Hepatic stellate cell (primary cell): ENCODE measurements at places on chromosomes 6 and 20.
A peak's percentile ranks its signal among the peaks of the same experiment; 100 is the strongest.

DNA sequence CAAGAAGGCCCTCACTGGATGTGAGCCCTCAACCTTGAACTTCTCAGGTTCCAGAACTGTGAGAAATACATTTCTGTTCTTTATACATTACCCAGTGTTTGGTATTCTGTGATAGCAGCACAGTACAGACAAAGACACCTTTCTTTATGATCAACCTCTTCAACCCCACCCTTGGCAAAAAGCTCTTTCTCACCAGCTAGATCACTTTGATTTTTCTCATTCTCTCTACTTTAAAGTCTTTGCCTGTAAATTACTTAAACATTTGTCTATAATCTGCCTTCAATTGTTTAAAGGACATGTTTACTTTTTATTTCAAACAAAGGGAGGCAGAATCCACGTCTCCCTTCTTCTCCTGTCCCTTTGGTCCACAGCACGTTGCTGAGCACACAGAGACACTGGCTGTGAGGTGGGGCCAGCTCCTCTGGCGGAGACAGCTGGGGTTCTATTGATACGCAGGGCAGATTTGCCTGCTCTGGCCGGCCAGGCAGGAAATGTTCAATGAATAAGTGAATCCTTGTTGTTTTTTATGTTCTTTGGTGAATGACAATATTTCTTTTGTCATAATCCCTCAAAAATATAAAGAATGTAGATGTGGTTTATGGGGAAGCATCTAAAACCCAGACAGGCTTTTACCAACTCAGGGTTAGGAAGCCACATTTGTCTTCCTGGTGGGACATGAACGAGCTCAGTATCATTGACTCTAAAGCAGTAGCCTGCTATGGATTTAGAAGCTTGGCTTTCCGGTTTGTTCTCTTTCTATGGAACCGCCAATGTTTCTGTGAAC lies 52.9 kb downstream of the NEDD9 start:
- DNase-seq = no peak

GRCh38 chr6:83853178-83854000 lies at the start of gene RIPPLY2:
Gene RIPPLY2, plus strand, starts transcription at chr6:83853360. Its CDS starts 57 bp downstream, at chr6:83853417.
- peak; percentile 5 for DNase-seq

- no peak for DNase-seq
These were observed 333.9 kb downstream of the TBC1D32 start for GRCh38 chr6:121000381-121000780.

GRCh38 chr6:7615611-7616383 lies 25.8 kb downstream of the SNRNP48 start:
- peak; percentile 29 for DNase-seq

- DNase-seq = no peak
These were observed 104.9 kb upstream of the SLC22A23 start for GRCh38 chr6:3561725-3562124.

DNA sequence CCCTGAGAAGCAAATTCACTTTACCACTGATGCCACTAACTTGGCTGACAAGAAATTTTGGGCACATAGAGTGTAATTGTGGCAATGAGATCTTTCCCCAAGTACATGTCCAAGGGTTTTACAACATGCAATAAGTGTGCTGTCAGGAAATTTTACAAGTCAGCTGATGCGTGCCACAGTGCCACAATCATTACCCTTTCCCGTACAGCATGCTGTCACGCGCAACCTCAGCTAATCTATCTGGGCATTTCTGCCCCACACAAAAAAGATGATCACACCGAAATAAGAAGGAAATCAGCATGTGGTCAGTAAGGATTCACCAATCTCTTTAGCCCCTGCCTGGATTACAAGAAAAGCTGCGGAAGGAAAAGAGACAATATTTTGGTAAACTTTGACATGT lies 163.6 kb upstream of the PREP start:
- no peak for DNase-seq

- peak; percentile 36 for DNase-seq
These were observed 2.3 kb downstream of the BMP6 start for GRCh38 chr6:7727946-7728854.

DNA sequence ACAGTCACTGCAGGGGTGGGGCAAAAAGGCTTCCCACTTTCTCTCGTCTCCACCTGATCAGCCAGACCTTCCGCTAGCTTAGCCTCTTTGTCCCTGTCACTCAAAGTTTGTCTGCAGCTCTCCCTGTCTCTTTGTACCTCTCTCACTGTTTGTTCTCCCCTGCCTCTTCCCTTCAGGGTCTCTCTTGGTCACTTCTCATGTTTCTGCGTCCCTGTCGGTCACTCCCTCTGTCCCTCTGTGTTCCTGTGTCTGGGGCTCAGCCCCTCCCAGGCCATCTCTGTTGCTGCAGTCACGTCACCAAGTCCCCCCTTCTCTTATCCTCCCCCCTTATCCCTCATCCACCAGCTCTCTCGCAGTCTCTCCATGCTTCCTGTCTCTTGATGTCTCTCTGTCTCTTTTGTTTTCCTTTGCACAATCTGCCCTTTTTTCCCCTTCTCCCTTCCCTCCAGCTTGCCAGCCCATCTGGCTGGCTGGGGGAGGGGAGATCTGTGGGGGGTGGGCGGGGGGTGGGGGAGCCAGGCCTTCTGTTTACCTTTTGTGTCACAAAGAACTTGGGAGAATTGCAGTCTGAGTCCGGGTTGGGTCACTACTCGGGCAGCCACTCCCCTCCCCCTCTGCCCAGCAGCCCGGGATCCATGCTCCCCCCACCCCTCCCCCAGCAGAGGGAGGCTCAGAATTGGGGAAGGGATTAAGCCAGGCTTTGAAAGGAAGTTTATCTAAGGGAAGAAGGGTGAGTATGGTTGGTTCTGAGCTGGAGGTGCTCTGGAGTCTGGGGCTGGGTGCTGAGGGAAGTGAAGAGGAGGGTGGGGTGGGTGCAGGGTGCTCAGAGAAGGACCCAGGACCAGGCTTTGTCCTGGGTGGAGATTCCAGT lies 32.3 kb downstream of the FOXP4 start:
- peak; percentile 77 for DNase-seq

- no peak for DNase-seq
These were observed 3.1 kb downstream of the QKI start for GRCh38 chr6:163417595-163417994.

DNA sequence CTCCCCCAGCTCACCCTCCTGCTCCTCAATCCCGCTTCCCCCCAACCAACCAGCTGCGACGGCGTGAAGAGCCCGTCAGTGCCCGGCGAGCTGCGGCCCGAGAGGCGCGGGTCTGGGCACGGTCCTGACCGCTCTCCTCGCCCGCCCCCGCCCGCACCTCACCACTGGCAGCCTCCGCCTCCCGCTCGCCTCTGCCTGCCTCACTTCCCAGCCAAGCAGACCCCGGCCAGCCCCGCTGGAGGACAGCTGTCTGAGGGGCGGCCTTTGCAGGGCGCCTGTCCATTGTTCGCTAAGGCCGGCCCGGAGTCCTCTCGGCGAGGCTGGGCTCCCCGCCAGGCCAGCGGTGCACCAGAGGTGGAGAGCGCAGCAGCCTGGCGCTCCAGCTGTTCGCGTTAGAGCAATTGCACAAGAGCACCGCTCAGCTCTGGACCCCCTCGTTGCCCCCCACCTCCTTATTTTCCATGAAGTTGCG lies 1.3 kb downstream of the SOBP start:
- peak; percentile 46 for DNase-seq

DNA sequence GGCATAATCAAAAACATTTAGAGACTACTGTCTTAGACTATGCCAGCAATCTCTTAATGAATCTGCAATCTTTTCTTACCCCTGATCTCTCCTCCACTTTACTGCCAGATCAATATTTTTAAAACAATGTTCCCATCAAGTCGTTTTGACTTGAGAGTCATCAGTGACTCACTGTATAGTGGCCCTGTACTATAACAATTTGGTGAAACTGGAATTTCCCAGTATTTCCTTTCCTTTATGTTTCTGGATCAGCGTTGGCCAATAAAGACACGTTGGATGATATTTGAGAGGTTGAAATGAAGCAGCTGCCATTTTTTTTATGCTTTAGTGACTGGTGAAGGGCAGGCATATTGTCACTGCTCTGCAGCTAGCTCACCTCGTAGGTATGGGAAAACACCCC lies 10.1 kb upstream of the SMIM13 start:
- DNase-seq = peak; percentile 63

DNA sequence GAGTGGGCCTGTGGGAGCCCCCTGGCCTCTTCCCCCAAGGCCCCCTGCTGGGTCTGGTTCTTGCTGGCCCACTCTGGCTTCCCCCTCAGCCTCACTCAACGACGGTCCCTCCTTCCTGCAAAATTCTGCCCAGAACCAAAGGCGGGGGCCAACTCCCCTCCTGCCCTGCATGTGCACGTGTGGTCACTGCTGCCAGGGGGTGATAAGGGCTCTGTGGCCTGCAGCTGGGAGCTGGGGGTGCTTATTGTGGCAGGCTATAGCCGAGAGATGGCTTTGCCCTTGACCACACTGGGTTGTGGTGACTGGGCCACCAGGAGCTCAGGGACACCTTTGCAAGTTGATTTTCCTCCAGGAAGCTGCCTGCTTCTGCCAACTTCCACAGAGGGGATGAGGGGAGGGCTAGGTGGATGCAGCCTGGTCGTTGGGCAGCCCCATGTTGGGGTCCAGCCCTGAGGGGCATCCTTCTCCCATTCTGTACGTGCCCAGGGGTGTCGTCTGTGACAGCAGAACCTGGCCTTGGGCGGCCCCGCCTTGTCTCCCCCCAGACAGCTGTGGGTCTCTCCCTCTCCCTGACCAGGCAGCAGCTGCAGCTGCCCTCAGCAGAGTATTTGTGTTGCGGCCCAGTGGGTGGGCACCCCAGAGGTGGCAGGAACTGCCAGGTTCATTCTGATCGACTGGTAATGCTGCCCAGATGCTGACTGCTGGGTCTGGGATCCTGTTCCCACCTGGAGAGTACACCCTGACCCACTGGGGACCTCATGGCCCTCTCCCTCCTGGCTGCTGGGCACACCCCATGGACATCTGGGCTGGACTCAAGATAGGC lies 5.6 kb downstream of the TCEA2 start:
- DNase-seq = no peak

DNA sequence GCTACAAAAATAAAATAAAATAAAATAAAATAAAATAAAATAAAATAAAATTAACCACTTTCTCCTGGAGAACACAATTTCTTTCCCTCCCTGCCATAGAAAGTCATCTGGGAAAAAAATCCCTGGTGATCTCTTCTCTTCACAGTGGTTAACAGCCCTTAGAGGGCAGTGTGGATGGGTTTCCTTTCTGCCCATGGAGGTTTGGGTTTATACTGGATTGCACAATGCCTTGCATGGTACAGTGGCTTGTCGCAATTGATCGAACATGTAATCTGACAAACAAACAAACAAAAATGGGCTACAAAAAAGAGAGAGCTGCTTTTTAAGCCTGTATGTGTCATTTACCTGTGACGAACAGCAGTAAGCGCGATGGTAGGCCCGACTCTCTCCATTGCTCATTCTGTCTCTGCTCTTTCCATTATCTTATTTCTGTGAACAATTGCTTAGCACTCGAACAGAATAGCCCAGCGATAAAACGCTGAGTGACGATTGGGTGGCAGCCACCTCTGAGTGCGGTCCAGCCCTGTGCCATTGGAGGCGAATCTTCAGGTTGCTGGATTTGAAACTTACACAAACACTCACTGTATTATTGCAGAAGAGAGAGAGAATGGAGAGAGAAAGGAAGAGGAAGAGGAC lies 166.1 kb downstream of the CD83 start:
- DNase-seq = no peak

GRCh38 chr6:149247385-149247763 lies 70.1 kb upstream of the TAB2 start:
- DNase-seq = no peak

DNA sequence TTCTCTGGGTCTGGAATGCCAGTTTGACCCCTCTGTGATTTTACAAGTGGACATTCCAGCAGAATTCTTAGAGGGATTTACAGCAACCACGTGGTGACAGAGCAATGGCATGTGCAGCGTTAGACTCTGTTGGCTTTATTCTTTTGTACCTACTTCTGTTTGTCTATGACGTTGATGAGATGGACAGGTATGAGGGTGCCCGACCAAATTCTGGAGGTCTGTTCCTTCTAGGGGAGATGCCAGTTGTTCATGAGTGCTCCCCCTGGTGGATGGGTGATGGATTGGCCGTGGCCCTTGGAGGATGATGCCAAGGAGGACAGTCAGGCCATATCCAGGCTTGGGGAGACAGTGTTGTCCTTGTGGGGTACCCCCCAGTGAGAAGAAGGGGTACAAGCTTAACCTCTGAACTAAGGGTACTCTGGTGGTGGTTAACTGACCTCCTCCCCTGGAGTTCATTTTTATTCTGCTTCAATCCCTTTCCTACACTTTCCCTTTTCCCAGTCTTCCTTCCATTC lies 198.6 kb downstream of the DTNBP1 start:
- DNase-seq = no peak

DNA sequence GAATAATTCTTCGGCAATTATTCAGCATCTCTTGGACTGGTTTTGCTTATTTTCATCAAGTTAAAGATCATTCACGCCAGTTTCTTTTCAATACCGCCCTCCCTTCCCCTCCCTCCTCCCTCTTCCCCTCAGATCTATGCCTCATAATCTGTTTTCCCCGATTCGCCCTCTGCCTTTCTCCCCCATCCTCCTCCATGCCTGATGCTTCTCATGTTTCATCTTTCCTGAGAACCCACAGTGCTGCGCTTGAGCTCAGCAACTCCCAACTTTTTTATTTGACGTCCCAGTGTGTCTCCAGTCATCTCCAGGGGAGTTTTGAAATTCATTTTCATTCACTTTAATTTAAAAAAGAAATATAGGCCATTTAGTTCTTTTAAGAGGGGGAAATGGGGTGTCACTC lies 142.7 kb downstream of the PTPRT start:
- DNase-seq = no peak

DNA sequence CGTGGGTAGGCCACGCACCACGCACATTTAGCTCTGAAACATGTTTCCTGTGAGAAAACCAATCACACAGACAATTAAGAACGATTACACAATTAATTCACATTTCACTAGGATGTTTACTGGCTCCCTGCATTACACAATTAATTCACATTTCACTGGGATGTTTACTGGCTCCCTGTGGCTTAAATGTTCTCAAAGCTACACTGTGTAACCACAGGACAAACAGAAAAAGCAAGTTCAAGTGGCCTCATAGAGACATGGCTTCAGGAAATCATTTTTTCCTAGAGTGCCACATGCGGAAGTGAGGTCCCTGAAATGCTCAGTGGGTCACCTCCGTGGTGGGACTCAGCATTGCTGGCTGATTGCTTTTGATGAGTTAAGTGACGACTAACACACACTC lies 61.7 kb upstream of the XRN2 start:
- DNase-seq = no peak

DNA sequence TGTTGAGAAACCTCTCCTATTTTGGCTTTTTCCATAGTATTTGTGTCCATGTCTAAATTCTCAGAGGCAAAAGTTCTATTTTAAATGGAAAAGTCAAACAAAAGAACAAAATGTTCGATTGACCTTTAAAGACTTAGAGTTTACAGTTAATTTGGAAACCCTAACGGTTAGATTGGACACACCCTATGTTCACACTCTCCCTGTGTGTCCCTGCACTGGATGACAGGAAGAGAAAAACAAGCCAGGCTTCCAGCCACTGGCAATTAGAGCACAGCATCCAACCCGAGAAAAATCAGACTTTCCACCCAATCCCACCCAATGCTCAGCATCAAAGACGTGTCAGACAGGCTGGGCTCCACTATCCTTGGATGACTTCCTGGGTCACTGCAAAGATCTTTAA lies 241.3 kb downstream of the TBXT start:
- DNase-seq = no peak
